ENCODE measurements at places on chromosomes 11 and 22. TPM values are rescaled to one million over a fixed set of nuclear protein-coding genes. Genes with fewer than 3 reads are reported as not detected.

The RCN1 gene
- 290 TPM for total RNA-seq

The APOL4 gene
- total RNA-seq = 2.4 TPM

The CERK gene
- 32.6 TPM for total RNA-seq

The RIC3 gene
- total RNA-seq = not detected

The ZP1 gene
- total RNA-seq = 0.12 TPM

The PRR33 gene
- not detected for total RNA-seq

The POLA2 gene
- total RNA-seq = 3.9 TPM

The CLCF1 gene
- total RNA-seq = 3.9 TPM

The OOSP3 gene
- not detected for total RNA-seq

The PARVG gene
- total RNA-seq = not detected
